ENCODE measurements at places on chromosomes 5 and 9. TPM values are rescaled to one million over a fixed set of nuclear protein-coding genes. Genes with fewer than 3 reads are reported as not detected.

Gene RASEF
- total RNA-seq, result 61.9 TPM

Gene MRPS30
- total RNA-seq, result 168 TPM

Gene SLC4A9
- total RNA-seq, result 0.08 TPM

DNA sequence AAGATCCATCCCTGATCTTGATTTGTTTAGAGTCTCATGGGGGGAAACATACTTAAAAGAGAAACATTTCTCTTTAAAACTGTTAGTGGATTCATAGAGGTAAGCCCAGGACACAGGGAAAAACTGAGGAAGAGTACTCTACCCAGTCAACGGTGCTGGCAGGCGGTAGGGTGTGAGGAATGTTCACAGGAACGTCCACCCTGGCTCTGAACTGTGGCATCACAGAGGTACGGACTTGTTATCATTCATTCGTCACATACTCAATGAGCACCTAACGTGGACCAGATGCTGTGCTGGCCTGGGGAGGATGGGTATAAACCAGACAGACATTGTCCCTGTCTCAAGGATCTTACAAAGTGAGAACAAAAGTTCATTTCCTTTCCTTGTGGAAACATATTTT, 18.8 kb upstream of the PPARGC1B start:
- no peak for DNase-seq

GRCh38 chr5:109907731-109908130, 218.0 kb downstream of the MAN2A1 start:
- no peak for DNase-seq

GRCh38 chr5:153525536-153525935, 35.1 kb downstream of the GRIA1 start:
- no peak for DNase-seq

- DNase-seq, result no peak
Measured at GRCh38 chr9:1096155-1096964, 46.2 kb downstream of the DMRT2 start.

GRCh38 chr5:154302161-154302560, 111.6 kb downstream of the GALNT10 start:
- DNase-seq, result no peak

DNA sequence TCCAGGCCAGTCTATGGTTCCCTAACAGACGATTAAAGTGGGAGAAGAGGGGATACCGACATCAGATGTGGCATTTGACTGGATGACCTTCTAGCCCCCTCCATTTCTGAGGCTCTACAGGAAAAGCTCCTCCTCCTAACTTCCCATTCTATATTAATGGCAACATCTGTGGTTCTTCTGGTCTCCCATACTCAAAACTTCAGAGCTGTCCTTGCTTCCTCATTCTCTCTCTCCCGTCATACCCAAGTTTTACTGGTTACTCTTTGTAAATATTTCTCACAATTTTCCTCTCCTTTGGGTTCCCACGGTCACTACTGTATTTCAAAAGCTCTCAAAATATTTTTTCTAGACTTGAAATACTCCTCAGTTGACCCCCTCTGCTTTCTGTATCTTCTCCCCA, 36.0 kb upstream of the IL7R start:
- no peak for DNase-seq

- DNase-seq, result no peak
Measured at GRCh38 chr5:13913962-13914361, 30.5 kb downstream of the DNAH5 start.

- no peak for DNase-seq
Measured at GRCh38 chr5:160357861-160358411, 12.5 kb downstream of the C1QTNF2 start.
